Activated CD8-positive, alpha-beta memory T cell treated with anti-CD3 and anti-CD28 coated beads for 1 hour (primary cell): ENCODE measurements at places on chromosomes 1 and 21.

- DNase-seq = no peak
Measured at GRCh38 chr1:52706941-52707926, 9.1 kb upstream of the COA7 start.

DNA sequence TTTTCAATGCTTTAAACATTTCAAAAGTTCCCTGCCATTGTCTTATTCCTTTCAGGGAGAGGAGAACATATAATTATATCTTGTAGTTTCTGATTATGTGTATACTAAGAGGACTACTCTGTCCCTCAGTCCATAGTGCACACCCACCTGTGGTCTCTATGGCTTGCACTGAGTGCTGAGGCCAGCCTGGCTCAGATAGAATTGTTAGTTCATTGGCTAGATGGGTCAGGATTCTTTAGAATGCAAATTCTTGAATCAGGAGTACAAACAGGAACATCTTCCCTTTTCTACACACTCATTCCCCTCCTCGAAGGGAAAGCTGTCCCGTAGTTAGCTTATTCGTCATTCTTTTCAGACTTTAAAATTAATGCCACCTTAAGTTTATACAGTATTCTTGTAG is 8.2 kb downstream of the BACH1 start:
- no peak for DNase-seq

DNA sequence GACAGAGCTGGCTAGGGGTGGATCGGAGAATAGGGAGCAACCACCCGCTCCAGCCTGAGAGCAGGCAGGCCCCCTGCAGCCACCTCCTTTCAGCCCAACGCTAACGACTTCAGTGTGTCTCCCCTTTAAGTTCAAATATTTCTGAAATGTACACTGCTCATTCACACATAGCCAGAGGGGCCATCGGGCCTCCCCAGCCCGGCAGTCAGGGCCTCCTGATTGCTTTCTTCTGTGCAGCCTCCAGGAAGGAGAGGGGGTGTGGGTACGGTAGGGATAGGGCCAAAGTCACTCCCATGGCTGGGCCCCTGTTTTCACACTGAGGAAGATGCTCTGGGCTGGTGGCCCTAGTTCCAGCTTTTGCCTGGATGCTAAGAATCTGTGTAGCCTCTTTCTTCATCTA is 64.8 kb downstream of the EPHB2 start:
- no peak for DNase-seq

DNA sequence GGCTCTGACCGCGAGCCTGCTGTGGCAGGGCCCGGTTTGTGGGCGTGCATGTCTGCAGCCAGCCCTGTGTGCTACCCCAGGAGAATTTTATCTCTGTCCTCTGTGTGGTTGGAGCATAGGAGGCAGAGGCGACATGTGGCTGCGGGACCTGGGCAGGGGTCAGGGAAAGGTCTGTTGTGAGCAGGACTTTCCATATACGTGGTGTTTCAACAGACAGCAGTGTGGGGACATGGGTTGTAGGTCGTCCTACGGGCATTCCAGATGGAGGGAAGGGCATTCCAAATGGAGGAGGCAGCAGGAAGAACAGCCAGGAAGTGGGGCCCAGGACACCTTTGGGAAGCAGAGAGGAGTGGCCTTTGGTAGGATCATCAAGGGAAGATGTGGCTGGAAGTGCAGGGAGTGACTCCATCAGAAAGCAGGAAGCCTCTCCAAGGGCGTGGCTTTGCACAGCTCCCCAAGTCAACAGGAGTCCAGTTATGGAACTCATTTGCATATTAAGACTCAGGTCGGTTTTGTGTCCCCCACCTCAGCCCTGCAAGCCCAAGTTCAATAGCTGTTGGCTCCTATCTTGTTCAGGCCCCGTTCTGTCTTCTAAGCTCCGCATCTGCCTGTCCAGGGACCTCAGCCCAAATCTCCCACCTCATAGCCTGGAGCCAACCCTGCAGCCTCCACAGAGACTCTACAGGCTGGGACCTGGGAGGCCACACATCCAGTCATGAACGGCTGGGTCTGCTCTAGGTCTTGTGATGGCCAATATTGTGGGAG is 309.1 kb downstream of the MATN1 start:
- no peak for DNase-seq

- DNase-seq = no peak
Measured at GRCh38 chr21:42102991-42103390, 31.9 kb downstream of the UMODL1 start.
